ENCODE measurements at places on chromosomes 16 and 17.

DNA sequence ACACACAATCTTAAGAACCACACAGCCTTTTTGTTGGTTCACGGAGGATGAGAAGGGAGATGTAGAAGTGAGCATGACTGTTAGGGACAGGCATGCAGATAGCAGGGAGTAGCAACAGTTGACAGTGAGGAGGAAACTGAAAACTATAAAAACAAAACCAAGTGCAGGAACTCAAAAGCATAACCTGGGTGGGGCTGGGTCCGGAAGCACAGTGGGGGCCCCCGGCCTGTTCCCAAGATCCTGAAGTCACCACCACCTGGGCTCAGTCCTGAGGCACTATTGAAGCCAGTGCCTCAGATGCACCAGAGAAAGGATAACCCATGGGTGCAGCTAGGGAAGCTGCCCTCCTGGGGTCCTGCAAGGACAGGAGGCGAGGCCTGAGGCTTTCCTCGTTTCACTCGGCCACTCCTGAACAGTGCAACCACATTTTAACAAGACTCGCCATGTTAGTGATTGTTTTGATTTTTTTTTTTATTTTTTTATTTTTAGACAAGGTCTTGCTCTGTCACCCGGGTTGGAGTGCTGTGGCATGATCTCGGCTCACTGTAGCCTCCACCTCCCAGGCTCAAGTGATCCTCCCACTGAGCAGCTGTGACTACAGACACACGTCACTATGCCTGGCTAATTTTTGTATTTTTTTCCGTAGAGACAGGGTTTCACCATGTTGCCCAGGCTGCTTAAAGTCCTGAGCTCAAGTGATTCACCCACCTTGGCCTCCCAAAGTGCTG, 27.7 kb upstream of the CBX4 start:
- DNase-seq, result no peak

GRCh38 chr16:17273142-17273561, 197.6 kb downstream of the XYLT1 start:
- no peak for DNase-seq

DNA sequence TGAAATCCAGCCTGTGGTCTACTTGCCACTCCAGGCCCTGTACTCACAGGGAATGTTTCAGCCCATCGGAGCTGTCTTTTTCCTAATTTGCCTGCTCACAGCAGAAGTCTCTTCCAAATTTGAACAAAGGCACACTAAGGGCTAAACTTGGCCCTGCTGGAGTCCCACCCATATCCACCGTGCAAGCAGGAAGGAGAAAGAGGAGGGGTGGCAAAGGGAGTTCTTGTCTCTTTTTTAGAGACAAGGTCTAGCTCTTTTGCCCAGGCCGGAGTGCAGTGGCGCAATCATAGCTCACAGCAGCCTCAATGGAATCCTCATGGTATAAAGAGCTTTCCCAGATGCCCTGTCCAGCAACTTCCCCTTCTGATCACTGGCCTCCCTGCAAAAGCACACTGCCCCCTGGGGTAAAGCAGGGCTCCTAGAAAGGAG, 2.7 kb upstream of the PRM1 start:
- DNase-seq, result no peak

DNA sequence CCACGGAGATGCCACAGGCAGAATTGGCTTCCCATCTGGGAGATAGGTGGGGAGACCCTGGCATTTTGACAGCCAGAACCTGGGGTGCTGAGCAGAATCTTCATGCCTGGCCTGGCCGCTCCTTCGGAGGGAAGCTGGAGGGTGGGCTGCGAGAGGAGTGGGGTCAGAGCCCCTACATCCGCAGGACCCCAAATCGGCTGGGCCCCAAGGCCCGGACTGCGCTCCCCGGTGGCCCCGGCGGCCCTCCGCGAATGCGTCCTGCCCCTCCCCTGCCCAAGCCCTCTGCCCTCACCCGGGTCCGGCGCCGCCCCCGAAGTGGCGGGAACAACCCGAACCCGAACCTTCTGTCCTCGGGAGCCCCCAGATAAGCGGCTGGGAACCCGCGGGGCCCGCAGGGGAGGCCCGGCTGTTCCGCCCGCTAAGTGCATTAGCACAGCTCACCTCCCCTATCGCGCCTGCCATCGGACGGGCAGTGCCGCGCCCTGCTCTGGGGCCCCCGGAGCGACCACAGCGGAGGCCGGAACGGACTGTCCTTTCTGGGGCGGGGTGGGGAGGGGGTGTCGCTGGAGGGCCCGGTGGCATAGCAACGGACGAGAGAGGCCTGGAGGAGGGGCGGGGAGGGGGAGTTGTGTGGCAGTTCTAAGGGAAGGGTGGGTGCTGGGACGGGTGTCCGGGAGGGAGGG, 850 bp upstream of the PNMT start:
- DNase-seq, result no peak

- no peak for DNase-seq
Observed at GRCh38 chr17:43790311-43790940, 10.2 kb downstream of the CFAP97D1 start.

DNA sequence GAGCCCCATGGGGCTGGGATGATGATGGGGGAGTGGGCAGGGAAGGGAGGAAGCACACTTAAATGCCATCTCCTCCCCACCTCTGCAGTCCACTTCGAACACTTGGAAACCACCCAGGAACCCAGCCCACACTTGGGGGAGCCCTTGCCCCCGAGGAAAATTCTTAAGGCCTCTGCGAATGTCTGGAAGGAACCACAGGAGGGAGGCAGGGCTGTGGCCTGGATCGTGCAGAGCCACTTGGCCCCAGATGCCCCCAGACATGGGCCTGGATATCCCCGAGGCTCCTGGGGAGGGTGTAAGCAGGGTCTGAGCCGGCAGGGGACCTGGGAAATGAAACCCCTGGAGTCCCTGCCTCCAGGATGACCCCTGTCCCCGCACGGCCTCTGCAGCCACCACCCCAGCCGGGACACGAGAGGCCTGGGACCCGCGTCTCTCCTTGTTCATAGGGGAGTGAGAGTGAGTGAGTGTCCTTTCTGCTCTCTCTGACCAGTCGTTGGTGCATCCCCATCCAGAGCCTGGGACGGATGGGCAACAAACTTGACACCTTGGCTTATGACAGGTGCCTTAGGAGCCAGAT, 11.8 kb upstream of the MTSS2 start:
- DNase-seq, result no peak

DNA sequence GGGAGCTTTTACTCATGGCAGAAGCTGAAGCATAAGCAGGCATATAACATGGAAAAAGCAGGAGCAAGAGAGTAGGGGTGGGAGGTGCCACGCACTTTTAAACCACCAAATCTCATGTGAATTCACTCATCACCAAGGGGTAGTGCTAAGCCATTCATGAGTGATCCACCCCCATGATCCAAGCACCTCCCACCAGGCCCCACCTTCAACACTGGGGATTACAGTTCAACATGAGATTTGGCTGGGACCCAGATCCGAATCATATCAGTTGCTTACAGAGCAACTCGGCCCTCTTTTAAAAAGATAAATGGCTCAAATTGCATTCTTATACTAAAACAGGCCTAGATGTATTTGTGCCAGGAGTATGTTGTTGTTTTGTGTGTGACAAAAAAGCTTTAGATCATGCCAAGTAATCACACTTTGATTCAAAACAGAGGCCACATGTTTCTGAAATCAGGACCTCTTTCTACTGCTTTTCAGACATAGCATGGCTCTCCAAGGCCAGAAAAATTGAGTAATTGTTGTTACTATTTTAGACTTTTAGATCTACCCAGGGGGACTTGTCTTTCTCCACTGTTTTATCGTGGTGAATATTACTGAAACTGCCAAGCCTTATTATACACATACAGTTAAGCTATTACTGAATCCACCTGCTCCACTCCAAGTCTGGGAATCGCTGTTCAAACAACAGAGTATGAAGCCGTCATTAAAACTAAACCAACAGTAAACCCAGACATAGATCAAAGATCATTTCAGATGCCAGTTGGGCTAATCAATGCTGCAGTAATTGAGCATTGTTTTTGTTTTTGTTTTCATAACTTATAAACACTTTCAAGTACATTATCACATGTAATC, 163.3 kb downstream of the KCNJ2 start:
- DNase-seq, result no peak

DNA sequence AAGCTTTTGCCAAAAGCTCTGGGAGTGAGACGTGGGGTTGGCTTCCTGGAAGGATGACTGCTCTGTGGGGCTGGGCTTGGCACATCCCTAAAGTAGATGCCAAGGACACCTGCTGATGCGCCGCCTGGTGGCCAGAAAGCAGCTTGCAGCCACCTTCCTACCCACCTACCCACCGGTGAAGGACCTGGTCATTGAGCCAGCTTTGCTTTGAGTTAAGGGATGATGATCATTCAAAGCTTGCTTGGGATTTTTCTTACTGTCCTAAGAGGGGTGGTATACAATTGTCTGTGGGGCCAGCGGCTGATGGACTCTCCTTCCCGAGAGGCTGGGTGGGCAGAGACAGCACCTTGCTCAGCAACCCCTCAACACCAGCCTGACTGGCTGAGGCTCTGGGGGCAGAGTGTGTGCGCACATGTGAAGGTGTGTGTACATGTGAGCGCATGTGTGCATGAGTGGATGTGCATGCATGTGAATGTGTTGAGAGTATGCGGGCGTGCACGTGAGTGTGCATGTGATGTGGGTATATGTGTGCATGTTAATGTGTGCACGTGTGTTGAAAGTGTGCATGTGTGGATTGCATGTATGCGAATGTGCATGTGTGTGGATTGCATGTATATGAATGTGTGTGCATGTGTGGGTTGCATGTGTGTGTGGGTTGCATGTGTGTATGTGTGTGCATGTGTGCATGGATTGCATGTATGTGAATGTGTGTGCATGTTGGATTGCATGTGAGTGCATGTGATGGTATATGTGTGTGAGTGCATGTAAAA, 18.6 kb downstream of the C1QTNF1 start:
- peak; percentile 34 for DNase-seq

DNA sequence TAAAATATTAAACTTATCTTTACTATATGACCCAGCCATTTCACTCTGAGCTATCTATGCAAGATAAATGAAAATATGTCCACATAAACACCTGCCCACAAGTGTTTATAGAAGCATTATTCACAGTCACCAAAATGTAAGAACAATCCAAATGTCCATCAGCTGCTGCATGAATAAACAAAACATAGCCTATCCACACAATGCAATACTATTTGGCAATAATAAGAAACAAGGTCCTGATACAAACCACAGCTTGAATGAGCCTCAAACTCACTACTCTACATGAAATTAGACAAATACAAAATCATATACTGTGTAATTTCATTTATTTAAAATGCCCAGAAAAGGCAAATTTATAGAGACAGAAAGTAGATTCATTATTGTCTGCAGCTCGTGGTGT, 355.1 kb downstream of the CDH8 start:
- DNase-seq, result no peak

- DNase-seq, result no peak
Observed at GRCh38 chr16:66616592-66616991, 12.1 kb downstream of the CMTM3 start.

DNA sequence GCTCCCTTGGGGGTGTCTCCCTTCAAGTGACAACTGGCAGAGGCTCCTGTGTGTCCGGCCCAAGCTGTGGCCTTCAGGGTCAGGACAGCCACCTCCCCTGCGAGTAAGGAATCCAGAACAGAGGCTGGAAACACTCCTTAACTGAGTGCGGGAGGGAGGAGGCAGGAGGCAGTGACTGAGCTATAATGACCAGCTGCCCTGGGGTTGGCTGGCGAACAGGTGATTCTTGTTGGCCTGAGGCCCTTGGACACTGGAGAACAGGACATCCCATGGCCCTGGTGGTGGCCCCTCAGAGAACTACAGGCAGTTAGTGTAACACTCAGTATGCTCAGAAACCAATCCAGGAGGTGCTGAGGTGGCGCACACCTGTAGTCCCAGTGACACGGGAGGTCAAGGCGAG, 9.4 kb upstream of the SNAI3 start:
- DNase-seq, result no peak

DNA sequence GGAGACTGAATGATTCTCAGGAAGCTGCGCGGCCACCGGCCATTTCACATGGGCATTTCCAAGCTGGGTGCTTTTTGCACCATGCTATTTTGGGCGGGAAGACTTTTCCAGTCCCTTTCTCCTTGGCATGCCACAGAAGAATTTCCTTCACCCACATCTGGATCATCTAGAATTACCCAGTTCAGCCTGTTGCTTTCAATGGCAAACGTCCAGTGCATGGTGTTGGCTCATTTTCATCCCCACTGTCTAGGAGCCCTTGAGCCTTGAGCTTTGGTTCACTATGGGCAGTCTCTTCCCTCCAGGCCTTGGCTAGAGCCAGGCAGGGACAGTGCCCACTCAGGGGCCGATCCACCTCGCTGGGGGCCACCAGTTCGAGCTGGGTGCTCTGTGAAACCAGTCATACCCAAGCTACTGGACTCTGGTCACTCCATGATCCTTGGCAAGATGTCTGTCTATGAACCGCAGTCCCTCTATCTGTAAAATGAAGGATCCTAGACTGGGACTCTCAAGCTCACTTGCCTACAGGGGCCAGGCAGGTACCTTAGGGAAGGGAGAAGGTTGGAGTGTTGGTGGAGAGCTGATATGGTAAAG, 71.1 kb downstream of the CYLD start:
- no peak for DNase-seq

- DNase-seq, result no peak
Observed at GRCh38 chr16:66251476-66252160, 114.9 kb upstream of the CDH5 start.

- DNase-seq, result no peak
Observed at GRCh38 chr16:70752426-70752825, 48.5 kb downstream of the VAC14 start.

- DNase-seq, result no peak
Observed at GRCh38 chr16:51062039-51062438, 89.0 kb downstream of the SALL1 start.

DNA sequence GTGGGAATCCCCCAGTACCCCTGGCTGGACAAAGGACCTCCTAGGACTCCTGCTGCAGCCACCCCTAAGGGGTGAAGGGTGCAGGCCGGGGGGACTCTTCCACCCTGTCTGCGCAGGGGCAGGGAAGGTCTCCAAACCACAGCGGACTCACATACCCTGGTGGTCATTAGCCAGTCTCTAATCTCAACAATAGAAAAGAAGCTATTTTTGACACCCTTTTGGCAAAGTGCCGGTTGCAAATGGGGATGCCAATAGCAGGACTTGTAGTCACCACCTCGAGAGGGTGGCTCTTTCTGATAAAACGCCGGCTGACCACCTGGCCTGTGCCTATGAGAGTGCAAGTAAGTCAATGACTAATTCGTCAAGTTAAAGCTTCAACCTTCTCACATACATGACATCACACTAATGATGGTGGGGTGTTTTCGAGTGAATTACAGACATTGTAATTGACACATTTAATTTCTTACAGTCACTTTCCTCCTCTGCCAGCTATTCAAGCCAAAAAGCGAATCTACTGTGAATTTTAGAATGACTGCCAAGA, 23.1 kb upstream of the DNAH17 start:
- DNase-seq, result no peak

- no peak for DNase-seq
Observed at GRCh38 chr17:35641032-35641431, 53.9 kb downstream of the AP2B1 start.

GRCh38 chr17:40067710-40068109, 4.9 kb downstream of the THRA start:
- DNase-seq, result no peak

GRCh38 chr17:55770196-55770870, 19.5 kb downstream of the PCTP start:
- DNase-seq, result no peak

GRCh38 chr16:85948138-85948509, 49.2 kb downstream of the IRF8 start:
- no peak for DNase-seq
